ENCODE measurements at places on chromosomes 1 and 21.

DNA sequence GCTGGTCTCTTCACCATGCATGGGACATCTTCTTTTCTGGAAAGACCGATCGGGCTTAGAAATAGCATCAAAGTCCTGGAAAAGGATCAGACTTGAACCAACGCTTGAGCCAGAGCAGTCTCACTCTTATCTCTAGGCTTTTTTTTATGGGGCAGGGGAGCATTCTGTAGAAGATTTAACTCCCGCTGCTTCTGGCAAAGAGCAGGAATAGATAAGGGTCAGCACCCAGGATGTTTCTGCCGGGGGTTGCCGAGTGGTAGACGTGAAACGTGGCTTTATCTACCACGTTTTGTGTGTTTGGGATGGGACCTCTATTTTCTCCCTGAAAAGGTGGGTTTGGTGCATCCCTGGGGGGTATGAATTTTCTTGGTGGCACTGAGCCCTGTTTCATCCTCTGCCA, 18.8 kb downstream of the SPSB1 start:
- no peak for DNase-seq

DNA sequence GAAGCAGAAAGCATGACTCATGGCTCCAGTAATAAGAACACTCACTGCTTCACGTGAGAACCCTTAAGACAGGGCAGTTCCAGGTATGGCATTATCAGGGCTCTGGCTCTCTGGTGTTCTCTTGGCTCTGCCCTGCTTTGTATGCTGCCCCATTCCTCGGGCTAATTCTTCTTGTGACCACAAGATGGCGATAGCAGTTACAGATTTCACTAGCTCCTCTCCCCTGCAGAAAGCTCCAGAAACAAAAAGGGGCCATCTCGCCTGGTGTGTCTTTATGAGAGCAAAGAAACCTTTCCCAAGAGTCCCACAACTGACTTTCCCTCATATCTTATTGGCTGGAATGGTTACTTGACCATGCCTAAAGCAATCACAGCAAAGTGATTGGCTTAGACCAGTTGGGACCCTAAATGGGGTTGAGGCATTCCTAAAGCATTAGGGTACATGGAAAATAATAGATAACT, 60.1 kb downstream of the F3 start:
- DNase-seq, result no peak

DNA sequence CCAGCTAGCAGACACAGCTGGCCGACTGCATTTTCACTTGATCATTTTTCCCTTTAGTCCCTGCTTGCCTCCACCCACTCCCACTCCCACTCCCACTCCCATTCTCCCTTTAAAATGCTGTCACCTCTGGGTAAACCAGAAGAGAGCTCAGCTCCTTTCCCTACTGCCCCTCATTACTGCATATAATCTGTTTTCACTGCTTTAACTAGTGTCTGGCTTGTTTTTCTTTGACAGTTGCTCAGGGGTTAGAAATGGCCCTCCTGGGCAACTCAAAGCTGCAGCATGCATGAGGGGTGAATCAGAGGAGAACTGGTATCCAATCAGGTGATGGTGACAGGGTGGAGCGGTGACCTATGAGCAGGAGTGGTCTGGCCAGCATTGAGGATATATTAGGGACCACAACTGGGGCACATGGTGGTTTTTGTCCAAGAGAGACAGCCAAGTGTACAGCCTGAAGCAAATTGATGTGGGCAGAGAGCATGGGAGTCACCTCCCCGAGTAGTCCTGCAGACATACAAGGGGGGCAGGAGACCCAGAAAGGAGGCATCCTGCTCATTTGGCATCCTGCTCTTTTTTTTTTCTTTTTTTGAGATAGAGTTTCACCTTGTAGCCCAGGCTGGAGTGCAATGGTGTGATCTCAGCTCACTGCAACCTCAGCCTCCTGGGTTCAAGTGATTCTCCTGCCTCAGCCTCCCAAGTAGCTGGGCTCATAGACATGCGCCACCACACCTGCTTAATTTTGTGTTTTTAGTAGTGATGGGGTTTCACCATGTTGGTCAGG, 42.6 kb upstream of the SRSF10 start:
- DNase-seq, result no peak

- no peak for DNase-seq
Observed at GRCh38 chr21:31337996-31338907, 5.8 kb downstream of the TIAM1 start.

DNA sequence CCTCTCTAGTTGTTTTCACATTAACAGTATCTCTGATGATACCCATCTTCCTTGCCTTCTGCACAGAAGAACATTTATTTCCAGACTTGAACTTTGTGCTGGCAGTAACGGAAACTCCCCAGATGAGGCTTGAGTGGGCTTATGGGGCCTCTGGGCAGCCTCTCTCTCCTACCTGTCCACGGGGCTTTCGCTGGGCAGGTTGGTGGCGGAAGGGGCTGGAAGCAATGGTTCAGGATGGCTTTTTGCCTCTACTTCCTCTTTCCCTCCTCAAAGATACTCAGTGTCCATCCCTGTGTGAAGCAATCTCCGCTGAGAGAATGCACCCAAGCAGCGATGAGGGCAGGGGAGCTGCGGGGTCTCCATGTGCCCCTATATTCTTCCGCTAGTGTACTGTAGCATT, 348.2 kb downstream of the HLX start:
- no peak for DNase-seq

DNA sequence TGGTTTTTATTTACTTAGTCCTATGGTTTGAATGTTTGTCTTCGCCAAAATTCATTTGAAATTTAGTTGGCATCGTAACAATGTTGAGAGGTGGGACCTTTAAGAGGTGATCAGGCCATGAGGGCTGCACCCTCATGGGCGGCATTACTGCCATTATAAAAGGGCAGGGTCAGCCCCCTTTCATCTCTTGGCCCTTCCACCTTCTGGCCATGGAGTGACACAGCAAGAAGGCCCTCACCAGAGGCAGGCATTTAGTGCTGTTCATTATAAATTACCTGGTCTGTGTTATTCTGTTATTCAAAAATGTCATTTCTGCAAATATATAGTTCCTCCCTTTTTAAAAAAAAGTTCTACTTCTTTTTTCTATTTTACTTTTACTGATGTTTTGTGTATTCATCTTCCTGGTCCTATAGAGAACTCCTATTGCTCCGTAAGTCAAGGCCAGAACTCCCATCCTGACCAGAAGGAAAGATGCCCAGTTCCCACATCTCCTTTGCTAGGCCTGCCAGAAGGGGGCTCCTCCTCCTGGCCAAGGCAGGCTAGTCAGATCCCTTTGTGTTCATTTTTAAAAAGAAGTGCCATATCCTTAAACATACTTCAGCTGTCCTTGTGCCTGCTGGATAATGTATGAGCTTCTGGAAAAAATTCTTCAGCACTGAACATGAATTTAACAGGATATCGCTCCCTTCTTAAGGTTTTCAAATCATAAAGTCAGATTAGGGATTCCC, 10.0 kb upstream of the LBR start:
- DNase-seq, result no peak

DNA sequence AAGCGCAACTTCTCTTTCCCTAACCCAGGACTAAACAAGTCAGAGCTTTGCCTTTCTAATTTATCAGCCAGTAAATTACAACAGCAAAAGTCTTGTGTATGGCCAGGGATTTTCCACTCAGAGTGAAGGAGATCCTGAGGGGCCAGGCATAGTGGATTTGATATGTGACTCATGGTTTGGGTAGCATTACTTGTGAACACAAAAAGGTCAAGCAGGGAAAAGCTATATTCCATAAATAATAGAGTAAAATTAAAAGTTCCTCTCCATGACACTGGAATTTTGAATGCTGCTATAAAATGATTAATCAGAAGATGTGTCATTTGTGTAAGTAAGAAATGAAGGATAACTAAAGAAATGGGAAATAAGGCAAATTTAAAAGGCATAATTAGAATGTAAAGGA, 284.8 kb downstream of the HLX start:
- no peak for DNase-seq

GRCh38 chr1:232528472-232529089, 101.4 kb downstream of the SIPA1L2 start:
- no peak for DNase-seq

- DNase-seq, result no peak
Observed at GRCh38 chr1:204345941-204346645, 13.6 kb downstream of the PLEKHA6 start.

DNA sequence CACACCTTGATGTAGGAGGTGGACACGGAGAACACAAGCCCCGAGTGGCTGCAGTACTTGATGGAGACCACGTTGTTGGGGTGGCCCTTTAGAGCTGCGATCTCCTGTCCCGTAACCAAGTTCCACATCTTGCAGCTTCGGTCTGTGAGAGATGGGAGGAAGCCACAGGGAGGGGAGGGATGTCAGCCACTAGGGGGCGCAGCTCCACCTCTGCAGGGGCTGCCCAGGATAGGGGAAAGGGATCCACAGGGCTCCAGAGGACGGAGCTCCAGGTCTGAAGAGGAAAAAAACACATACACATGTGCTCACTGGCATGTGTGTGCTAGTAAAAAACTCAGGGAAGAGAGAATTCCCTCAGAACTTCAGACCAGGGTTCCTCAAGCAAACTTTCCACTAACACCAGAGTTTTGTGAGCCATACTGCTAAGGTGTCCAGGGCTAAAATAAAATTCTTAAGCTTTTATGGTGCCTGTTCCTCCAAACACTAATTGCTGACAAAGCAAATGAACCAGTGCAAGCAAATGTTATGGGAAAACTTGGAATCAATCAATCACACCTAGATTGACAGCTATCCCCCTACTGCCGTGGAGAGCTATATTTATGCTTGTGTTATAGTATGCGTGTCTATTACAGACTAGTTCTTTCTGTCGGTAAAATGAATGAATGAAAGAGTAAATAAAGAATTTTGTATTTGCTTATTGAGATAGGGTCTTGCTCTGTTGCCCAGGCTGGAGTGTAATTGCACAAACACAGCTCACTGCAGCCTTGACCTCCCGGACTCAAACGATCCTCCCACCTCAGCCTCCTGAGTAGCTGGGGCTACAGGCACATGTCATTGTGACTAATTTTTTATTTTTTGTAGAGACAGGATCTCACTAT, 43.7 kb downstream of the KIF21B start:
- no peak for DNase-seq

DNA sequence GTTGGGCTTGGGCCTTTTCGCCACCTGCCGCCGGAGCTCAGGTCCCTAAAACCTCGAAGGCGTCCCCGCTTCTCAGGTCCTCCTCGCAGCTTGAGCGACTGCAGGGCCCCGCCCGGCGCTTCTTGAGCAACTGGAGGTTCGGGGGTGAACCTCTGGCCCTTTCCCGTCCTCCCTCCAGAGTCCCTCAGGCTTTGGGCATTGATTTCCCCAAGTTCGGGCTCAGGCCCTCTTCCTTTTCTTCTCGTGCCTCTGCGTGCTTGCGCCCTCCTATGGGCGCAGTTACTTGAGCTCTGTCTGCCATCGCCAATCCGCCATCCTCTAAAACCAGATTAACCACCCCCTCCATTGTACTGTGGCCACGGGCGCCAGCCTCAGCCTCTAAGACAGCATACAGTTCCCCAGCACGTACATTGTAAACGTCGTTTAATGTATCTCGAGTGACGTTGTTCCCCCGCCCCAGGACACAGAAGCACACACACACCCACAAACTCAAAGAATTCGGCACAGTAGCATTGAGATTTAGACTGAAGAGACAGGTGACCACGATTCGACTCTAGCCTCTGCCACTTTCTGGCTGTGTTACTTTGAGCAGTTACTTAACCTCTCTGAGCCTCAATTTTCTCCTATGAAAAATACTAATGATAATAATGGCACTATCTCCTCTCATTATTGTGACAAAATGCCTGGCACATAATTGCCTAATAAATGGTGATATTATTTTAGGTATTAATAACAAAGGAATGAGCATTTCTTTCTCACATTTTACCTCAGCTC, 22.6 kb downstream of the BTG2 start:
- no peak for DNase-seq

- DNase-seq, result no peak
Observed at GRCh38 chr1:200376528-200376927, 33.3 kb downstream of the ZNF281 start.

GRCh38 chr1:83905315-83905907, 93.5 kb downstream of the TTLL7 start:
- no peak for DNase-seq

- DNase-seq, result no peak
Observed at GRCh38 chr1:240309769-240310168, 218.1 kb downstream of the FMN2 start.

GRCh38 chr1:227320476-227320875, 2.2 kb upstream of the CDC42BPA start:
- no peak for DNase-seq

GRCh38 chr1:159835862-159836525, 9.3 kb downstream of the SLAMF8 start:
- no peak for DNase-seq

DNA sequence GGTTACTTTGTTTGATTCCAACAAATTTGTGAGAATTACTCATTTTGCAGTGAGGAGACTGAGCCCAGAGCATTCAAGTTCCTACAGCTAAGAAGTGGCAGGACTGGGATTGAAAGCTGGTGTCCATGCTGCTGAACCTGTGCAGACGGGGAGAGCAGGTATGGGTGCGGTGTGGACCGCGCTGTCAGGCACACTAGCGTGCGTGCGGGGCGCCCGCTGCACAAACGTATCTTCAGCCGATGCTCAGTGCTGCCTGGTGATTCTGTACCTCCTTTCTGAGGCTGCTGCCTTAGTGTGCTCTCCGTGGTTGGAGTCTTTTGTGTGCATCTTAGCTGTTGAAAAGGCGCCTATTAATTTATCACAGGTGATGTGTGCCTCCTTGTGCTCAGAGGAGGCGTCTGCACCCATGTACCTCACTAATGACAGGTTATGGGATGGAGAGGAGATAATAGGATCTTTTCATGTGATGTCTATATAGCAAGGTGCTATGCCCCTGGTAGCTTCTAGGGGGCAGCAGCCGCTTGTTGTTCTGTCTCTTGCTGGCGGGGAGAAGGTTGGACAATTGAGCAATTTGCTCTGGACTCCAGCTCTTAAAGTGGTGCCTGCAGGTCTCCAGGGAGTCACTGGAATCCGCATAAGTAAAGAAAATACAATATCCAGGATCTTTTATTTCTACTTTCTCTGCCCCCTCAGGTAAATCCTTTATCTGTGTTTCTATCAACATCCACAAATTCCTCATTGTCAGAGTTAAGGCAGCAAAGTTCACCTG, 32.5 kb downstream of the PEX14 start:
- DNase-seq, result no peak

GRCh38 chr1:186611156-186611555, 69.1 kb downstream of the PTGS2 start:
- no peak for DNase-seq

DNA sequence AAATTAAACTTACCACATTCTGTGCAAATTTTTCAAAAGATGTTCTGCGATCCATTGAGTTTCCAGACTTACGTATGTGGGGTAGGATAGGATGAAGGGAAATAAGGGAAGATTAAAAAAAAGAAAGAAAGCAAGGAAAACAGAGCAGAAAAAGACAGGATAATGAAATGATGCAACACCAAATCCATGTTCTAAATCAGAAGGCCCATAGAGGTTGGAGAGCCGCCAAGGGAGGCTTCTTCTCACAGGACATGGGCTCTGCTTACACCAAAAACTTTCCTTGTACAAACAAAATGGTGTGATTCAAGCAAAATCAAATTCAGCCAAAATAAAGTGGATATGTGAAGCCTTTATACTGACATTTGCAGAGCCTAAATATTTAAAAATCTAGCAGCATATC, 189.5 kb upstream of the GREM2 start:
- DNase-seq, result no peak
